ENCODE measurements at places on chromosomes 2 and 18.

- DNase-seq, result no peak
These were observed 118.6 kb downstream of the PARD3B start for GRCh38 chr2:204663816-204664425.

- peak; percentile 16 for DNase-seq
These were observed 804.4 kb upstream of the CELF4 start for GRCh38 chr18:38369772-38370690.

DNA sequence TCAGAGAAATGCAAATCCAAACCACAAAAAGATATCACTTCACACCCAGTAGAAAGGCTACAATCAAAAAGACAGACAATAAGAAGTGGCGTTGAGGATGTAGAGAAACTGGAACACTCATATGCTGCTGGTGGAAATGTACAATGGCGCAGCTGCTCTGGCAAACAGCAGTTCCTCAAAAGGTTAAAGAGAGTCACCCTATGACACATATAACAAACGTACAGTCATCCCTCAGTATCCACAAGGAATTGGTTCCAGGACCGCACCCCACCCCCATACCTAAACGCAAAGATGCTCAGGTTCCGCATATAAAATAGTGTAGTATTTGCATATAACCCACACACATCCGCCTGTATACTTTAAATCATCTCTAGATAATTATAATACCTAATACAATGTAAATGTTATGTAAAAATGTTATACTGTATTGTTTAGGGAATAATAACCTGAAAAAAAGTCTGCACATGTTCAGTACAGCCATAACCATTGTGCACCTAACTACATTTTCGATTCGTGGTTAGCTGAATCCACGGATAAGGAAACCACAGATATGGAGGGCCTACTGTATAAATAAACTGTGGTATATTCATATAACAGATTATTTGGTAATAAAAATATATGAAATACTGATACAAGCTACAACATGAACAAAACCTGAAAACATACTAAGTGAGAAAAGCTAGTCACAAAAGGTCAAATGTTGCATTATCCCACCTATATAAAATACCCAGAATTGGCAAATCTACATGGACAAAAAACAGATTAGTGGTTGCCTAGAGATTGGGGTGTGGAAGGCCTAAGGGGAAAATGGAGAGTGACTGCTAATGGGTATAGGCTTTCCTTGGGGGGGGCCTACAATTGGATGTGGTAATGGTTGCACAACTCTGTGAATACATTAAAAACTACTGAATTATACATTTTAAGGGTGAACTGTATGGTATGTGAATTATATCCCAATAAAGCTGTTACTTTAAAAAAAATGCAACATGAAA lies 37.5 kb downstream of the UXS1 start:
- no peak for DNase-seq

DNA sequence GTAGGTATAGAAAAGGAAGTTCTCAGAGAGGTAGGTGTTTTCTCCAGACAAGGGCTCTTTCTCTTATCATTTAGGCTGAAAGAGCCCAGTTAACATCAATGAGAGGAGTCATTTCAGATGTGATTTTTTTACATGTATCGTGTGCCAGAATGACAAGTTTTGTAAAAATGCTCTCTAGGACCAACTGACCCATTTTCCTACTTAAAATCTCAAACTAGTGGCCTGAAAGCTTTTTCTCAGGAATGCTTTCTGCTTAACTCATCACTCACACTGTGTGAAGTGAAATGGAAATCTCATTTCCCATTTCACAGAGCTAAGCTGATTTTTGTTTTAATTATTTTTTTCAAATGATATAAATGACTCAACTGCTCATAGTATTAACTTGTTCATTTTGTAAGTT lies 128.7 kb upstream of the CYP26B1 start:
- DNase-seq, result no peak

Measured in NCI-H1105 treated with DMSO at 0.1 percent for 48 hours (cell line).